Motor neuron (in vitro differentiated cells): ENCODE measurements at places on chromosomes 4 and X. TPM values are rescaled to one million over a fixed set of nuclear protein-coding genes. Genes with fewer than 3 reads are reported as not detected.

ASMT gene
- total RNA-seq, result 0.26 and 0.82 TPM in 2 replicates

ADH7 gene
- 0.29 TPM in 1 of 2 replicates, not detected in the other for total RNA-seq

ANOS1 gene
- 17.5 and 18.1 TPM in 2 replicates for total RNA-seq

SSX5 gene
- total RNA-seq, result not detected in 2 replicates

CFAP47 gene
- total RNA-seq, result 0.05 and 0.11 TPM in 2 replicates

TEX13C gene
- total RNA-seq, result under 0.01 and 0.13 TPM in 2 replicates

SPIN4 gene
- 4.9 and 5.1 TPM in 2 replicates for total RNA-seq

DNA sequence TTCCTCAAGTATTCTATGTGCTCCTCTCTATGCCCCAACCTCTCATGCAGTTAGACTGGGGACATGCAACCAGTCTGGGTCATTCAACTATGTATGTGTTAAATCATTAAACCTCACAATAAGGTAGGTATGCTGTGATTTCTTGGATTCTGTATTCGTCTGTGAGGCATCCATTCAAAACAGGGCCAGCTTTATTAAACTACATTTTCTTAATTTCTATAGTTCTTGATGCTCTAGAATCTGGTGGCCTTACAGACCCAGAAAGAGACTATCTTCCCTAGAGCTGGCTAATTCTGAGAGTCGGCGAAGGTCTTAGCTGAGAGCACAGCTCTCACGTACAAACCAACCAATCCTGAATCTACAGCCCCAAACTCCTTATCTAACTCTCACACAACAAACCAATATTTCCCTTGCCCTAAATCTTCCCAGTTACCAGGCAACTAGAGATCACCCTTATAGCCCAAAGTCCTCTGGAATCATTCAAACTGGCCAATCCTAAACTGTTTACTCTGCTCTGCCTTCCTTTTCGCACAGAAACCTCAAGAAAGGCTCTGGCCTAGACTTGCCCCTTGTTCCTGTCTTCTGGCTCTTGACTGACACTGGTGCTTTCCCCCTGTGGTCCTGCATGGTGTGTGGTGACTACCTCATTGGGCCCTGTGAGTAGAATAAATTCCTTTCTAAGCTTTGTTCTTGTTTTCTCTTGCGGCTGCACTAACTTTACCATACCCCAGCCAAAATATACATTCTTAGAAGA lies 203.5 kb upstream of the TET2 start:
- no peak for ATAC-seq

GRCh38 chrX:106588801-106589200 lies 23.0 kb upstream of the RADX start:
- no peak for ATAC-seq

DNA sequence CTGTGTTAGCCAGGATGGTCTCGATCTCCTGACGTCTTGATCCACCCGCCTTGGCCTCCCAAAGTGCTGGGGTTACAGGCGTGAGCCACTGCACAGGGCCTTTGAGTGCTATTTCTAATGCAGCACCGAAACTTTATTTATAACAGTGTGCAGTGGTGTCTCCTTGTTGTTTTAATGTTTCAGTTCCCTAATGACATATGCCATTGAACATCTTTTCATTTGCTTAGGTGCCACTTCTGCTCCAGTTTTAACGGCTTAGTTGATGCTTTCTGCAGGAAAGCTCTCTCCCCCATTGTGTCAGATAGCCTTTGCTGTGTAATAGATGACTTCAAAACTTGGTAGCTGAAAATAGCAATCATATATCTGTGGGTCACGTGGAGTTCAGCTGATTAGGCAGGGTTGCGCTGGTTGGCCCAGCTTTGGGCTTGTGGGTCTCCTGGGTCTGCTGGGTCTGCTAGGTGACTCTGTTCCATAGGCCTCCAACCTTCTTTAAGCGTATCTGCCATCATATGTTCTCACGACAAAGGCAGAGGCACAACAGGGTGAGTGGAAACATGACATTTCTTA lies 76.4 kb upstream of the SHISA3 start:
- ATAC-seq, result no peak

DNA sequence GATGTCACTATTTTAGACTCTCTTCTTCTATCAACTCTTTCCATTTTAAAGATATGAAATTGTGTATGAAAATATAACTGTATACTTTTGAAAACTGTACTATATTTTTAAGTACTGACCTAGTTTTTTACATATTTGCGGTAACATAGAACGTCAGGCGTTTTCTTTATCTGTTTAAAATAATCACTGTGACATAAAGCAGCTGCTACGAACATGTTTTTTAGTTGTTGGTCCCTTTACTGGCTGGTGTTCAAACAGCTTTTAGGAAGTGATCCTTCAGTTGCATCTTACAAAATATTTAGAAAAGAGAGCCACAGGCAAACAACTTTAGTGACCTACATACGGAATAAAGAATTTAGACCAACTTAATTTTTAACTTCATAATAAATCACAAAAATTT lies 73.1 kb downstream of the METTL14 start:
- no peak for ATAC-seq

GRCh38 chrX:109440475-109440874 lies 41.4 kb downstream of the GUCY2F start:
- ATAC-seq, result no peak

DNA sequence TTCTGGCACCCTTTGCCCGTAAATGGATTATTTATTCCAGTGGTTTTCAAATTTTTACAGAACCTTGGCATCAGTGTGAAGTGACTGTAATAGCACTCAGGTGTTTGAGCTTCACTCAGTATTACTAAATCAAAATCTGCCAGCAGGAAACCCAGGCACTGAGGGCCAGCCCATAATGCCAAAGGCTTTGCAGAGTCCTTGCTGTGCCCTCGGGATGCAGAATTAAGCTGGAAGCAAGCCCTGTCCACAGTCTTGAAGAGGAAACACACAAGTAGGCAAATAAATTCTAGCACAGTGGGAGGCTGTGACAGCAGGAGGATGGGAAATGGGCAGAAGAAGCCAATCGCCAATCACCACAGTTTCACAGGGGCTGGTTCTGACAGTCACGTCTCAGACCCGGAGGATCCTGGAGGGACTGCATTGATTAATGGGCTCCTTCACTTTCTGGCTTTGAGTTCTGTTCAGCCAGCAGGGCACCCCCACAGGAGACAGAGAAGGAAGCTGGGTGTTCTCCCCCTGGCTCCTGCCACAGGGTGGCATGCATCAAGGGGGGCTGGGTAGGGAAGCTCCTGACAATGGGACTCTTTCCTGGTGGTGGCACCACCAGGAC lies 138.8 kb downstream of the MTNR1A start:
- ATAC-seq, result no peak

- ATAC-seq, result peak; percentile 82
These were observed at the start of gene GLOD5 for GRCh38 chrX:48761674-48762471. Gene GLOD5, plus strand, starts transcription at chrX:48761747. Its CDS starts 44 bp downstream, at chrX:48761791.

DNA sequence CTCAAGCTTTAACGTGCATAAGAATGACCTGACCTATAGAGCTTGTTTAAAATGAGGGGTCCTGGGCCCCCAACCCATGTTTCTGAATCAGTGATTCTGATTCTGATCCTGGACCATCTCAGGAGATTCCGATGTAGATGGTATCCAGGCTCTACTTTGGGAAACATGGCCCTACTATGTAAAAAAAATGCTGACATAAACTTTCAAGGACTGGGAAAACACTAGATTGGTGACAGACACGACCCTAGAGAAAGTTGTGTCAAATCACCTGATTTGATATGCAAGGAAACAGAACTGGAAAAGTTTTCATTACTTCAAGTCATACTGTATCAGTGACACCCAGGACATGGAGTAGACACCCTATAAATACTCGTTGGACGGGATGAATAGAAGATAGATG lies 328.5 kb downstream of the HNRNPD start:
- no peak for ATAC-seq

- ATAC-seq, result no peak
These were observed 128.0 kb upstream of the STS start for GRCh38 chrX:7019555-7019954.

DNA sequence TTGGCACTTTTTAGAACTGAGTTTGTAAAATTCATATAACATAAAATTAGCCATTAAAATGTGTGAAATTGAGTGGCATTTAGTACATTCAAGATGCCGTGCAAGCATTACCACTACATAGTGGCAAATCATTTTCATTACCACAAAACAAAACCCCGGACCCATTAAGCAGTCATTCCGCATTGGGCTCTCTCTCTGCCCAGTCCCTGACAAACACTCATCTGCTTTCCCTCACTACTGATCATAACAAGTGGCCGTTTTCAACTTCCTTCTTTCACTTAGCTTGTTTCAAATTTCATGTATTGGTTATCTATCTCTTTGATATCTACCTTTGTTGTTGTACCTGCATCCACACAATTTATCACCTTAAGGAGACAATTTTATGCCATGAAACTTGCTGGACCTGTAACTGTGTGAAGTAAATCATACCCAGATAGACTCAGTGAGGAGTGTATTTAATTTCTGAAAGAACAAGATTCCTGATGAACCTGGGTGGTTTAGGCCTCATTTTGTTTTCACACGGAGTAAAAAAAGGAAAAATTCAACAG lies 202.1 kb downstream of the OR13H1 start:
- no peak for ATAC-seq

DNA sequence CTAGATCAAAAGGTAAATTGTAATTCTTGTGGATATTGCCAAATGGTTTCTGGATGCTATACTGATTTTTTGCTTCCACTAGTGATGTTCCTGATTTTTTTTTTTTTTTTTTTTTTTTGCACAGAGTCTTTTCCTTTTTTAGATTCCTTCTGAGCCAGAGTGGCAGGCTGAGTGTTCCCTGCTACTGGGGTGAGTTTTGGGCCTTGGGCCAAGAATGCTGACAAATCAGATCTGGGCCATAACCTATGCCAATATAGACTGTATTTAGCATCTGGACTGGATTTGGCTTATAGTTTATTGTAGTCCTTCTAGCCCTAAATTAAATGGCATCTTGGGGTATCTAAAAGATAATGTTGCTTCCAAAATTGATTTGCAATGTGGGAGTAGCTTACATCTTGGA lies 52.8 kb downstream of the REPS2 start:
- ATAC-seq, result no peak

- ATAC-seq, result no peak
These were observed 56.9 kb upstream of the GPRIN3 start for GRCh38 chr4:89364541-89364940.

GRCh38 chr4:84286048-84286447 lies 213.0 kb downstream of the NKX6-1 start:
- ATAC-seq, result no peak
